Stimulated activated CD4-positive, alpha-beta T cell treated with anti-CD3 and anti-CD28 coated beads, Interleukin-1b, Interleukin-23, amount 100 ng/mL, for 1 hour (primary cell): ENCODE measurements at places on chromosomes 11 and 22.

DNA sequence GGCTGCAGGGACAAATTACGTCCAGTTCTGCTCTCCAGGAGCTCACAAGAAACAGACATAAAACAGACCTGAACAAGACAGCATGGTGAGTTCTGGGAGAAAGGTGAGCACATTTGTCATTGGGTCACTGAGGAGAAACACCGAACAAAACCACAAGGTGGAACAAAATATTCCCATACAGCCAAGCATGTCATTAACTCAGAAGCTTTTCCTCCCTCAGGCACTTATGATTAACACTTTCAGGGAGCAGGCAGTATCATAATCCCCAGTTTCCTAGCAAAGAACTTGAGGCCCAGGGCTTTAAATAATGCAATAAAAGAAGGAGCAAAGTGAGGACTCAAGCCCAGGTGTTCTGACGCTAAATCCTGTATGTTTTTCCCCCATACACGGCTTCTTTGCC lies 43.0 kb downstream of the P4HA3 start:
- DNase-seq = no peak

- DNase-seq = no peak
Measured at GRCh38 chr11:15141381-15141780, 26.7 kb downstream of the INSC start.

GRCh38 chr22:32674925-32675825 lies 126.3 kb upstream of the TIMP3 start:
- DNase-seq = no peak

DNA sequence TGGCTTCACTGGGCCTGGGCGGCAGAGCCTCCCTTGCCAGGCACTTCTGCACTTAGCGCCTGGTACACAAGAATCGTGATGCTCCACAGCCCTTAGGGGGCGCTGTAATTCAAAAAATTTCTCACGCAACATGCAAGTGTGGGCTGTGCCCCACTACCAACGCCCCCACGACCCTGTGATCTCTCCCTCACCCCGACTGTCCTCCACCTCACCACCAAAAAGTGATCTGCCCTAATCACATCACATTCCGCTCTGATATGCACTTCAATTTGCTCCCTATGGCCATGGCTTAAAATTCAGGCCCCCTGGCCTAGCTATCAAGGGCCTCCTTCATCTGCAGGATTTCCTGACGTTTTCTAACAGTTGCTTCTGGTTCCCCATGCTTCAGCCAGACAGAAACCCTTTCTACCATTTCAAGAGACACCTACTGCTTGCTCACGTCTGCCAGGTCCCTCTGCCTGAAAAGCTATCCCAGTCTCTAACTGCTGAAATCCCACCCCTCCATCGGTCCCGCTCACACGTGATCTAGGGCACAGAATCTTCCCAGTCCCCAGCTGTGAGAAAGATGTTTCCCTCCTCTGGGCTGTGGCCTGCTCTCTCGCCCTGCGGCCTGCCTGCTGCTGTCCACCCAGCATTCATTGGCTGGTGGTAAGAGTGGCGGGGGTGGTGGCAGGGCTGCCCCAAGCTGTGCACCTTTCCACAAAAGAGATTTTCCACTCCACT lies 27.9 kb upstream of the LRRC32 start:
- no peak for DNase-seq

- DNase-seq = no peak
Measured at GRCh38 chr11:133907841-133908241, 48.9 kb downstream of the IGSF9B start.

DNA sequence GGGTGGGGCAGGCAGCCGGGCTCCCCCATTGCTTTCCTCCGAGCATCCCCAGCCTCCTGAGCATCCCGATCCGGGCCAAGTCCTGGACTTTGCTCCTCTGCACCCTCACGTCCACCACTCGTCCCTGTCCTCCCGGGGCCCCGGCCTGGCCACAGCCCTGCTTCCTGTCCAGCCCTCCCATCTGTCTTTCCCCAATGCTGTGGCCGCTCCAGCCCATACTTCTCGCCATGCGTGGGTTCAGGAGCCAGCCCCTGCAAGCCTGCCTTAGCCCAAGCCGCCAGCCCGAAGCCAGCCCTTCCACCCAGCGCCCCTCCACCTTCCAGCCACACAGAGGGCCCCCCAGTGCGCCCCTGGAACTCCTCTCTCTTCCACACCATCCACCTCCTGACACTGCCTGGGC lies 23.8 kb downstream of the MRPL23 start:
- no peak for DNase-seq

DNA sequence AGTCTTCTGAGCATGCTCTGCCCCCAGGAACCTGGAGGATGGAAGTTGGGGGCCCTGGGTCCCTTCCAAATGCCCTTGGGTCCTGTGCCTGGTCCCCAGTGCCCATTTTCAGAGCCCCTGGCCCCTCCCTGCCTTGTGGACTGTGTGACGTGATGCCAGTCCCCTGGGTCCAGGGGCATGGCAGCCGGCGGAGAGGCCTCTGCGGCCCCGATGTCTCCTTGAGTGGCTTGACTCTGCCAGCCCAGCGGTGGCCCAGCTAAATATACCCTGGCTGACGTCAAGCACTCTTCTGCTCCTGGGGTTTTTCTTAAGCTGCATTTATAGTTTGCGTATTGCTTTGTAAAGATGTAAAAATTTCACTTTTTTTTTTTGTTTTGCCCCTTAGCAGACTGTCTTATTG lies 35.2 kb upstream of the PARVG start:
- no peak for DNase-seq

DNA sequence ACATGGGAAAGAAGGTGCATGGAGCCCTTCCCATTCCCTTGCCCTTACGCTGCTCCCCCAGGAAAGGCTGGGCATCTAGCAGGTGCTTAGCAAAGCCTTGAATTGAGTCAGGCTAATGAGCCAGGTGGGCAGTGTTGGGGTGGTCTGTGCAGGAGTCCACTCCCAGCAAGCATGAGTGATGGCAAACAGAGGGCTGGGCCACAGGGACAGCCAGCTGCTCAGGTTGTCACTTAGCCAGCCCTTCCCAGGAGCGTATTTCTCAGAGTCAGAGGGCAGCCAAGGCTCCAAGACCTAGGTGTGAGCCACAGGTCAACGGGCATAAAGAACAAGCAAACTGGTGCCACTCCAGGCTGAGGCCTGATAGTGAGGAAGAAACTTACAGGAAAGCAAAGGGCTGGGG lies 149.8 kb downstream of the DSCAML1 start:
- DNase-seq = no peak

- no peak for DNase-seq
Measured at GRCh38 chr11:84522331-84522730, 1104.8 kb downstream of the DLG2 start.
